ENCODE measurements at places on chromosomes 3 and 15.

GRCh38 chr15:25176991-25177954 lies 222.5 kb downstream of the SNRPN start:
- DNase-seq, result no peak

DNA sequence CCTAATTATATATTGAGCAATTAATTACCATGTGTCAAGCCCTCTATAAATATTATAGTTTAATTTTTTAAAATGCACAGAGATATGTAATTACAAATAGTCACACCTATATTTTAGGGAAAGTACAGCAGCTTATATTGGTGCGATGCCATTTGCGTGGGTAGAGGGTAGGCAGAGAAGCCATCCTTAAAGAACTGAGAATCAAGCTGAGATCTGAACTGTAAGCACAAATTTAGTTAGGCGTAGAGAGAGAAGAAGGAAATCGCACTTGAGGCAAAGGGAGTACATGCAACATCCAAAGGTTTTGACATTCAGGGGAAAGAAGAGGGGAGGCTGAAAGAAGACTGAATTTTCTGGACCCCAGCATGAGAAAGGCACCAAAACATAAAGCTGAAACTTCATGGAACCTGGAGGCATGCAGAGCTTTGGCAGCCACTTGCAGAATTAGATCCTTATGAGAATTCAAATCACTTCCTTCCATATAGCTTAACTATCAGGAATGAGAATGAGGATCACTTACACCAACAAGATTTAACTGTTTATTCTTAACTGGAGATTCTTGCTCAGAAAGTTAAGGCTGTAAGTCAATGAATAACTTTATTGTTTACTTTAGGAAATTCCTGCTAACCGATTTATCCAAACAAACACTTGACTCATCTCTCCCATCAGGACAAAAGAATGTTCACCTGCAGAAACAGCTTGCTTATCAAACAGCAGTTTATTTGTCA lies 114.3 kb downstream of the TGFBR2 start:
- no peak for DNase-seq

GRCh38 chr15:32956006-32956405 lies 238.2 kb downstream of the GREM1 start:
- DNase-seq, result no peak

- DNase-seq, result no peak
Observed at GRCh38 chr3:120421926-120422325, 28.9 kb downstream of the FSTL1 start.

DNA sequence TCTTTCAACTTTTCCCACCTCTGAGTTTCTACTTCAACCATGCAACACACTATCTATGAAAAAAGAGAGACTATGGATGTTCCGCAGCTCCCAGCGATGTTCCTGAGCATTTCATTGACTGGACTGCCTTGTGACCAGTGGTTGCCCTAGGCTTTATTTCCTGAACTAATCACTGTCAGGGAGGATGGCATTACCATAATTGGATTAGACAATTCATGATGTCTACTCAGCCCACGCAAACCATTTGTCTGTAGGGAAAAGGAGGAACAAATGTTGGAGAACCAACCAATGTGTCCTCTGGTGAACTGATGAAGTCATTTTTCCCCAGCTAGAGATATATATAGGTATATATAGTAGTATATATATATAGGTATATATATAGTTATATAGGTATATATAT lies 229.3 kb upstream of the MCTP2 start:
- DNase-seq, result no peak

DNA sequence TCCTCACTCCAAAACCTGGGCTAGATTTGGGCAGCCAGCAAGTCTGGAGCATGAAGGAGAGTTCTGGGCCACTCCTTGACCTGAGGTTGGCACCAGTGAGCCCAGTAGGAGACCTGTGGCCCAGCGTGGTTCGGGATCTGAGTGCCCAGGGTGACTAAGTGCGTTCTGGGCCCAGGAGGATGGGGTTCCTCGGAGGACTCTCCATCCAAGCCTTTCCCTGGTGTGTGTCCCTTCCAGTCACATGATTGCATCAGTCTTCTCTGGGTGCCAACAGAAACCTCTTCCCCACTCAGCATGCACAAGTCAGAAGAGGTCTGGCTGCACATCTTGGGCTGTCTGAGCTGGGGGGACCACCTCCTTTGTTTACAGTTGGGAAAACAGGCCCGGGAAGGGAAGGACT lies 14.9 kb downstream of the TMEM43 start:
- no peak for DNase-seq

DNA sequence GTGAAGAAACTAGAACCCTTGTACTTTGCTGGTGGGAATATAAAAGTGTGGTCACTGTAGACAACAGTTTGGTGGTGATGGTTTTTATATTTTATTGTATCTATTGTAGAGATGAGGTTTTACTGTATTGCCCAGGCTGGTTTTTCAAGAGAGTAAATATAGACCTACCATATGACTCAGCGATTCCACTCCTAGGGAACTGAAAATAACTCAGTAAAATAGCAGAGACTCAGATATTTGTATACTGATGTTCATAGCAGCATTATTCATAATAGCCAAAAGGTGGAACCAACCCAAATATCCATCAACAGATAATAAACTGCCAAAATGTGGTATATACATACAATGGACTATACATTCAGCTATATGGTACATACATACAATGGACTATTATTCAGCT lies 68.8 kb upstream of the IL12A start:
- DNase-seq, result no peak

GRCh38 chr3:125077864-125078263 lies 22.1 kb upstream of the HEG1 start:
- DNase-seq, result no peak

DNA sequence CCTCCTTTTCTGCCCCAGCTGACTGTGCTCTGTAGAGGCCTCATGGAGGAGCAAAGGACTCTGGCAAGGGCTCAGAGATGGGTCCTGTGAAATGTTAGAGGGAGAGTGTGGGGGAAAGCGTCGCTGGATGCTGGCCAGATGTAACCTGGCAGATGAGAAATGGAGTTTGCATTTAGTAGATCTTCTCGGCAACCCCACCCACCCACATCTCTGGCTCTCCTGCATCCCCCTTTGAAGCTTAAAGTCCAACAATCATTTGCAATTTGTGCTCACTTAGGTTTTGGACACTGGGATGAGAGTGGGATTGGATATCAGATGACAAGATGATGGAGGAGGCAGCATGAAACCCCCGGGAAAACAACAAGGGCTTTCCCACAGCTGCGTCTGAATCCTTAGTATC lies 523.6 kb upstream of the MCTP2 start:
- DNase-seq, result no peak

GRCh38 chr15:25545017-25545416 lies 106.2 kb upstream of the UBE3A start:
- no peak for DNase-seq

DNA sequence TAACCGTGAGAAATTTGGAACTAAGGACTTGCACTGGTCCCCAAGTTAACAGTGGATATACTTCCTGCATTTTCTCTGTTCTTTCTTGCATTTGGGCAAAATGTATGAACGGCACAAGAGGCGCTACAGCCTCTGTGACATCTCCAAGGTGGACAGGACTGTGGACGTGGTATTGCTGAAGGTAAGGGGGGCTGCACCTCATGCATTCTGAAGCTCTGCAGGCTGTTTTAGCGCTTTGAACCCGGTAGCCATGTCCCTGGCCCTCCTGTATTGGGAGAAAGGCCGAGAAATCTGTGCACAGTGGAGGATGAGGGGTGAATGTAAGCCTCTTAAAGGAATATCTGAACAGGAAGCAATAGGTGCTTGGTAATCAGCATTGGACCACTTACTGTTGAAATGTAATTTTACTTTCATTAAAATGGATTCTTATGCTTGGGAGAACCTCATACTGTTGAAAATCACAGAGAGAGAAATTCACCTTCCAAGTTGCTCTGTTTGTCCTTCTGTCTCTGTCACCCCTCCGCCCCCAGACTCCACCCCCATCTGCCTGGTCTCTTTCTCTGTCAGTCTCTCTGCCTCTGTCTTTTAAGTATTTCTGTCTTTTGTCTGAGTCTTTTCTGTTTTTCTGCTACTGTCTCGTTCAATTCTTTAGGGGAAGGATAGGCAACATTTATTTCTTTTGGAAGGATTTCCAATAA lies 174.6 kb downstream of the KLHL25 start:
- no peak for DNase-seq

GRCh38 chr15:35810007-35810406 lies 264.0 kb upstream of the DPH6 start:
- no peak for DNase-seq

- no peak for DNase-seq
Observed at GRCh38 chr15:41695750-41696436, 35.7 kb downstream of the MGA start.

GRCh38 chr3:45215466-45215865 lies 10.6 kb downstream of the TMEM158 start:
- no peak for DNase-seq

DNA sequence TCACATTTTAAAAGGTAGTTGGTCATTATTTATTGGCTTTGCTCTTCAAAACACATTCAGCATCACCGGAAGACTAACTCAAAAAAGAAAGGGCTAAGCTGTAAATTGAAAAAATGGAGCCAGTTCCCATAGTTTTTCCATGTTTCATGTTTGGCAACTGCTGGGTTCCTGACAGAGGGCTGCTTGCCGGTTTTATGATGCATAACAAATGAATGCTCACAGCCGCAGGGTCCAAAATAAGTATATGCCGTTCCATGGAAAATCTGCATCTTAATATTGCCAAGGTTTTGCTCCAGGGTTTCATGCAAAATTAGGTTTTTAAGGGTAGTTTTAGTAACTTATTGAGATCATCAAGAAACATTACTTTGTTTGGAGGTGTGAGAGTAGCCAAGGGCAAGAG lies 15.8 kb downstream of the SLC12A1 start:
- DNase-seq, result no peak

DNA sequence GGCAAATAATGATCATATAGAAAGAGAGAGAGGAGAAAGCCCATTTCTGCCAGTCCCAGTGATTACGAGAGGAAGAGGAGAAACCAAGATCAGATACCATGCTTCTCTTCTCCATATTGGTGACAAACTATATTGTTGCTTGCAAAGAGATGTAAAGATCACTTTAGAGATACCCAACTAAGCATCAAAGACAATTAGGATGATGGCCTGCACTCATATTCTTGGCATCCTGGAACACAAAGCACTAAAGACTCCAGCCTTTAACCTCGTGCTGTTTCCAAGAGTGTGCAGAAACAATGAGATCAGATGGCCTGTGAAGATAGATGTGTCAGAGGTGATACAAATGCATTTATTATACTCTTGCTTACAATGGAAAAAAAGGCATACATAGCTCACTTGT lies 170.7 kb upstream of the TP63 start:
- DNase-seq, result no peak

GRCh38 chr3:43870120-43870519 lies 179.4 kb downstream of the ABHD5 start:
- no peak for DNase-seq

DNA sequence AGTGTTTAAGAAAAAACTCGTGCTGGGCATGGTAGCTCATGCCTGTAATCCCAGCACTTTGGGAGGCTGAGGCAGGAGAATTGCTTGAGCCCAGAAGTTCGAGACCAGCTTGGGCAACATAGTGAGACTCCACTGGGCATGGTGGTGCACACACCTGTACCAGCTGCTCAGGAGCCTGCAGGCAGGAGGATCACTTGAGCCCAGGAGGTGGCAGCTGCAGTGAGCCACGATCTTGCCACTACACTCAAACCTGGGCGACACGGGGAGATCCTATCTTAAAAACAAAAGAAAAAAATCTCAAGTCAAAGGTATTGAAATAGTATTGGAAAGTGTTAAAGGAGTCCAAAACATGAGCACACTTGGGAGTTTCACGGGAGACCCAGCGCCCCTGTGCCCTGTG lies 14.0 kb downstream of the KLF13 start:
- DNase-seq, result no peak

GRCh38 chr3:24802614-24803013 lies 308.0 kb upstream of the THRB start:
- no peak for DNase-seq

DNA sequence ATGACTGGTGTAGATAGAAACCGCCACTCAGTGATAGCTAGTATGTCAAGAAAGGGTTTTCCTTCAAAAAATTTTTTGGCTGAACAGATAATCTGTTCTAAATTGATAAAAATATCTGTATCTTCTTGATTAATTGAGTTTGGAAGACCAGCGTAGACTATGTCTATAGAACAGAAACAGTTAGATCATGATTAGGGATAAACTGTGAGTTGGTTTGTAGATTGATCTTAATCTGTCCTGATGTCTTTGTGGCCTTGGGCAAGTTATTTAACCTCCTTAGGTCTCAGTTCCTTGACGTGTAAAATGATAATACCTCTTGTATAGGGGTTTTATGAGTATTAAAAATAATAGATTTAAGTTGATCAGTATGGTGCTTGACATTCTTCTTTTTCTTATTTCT lies 4.7 kb downstream of the NFKBIZ start:
- DNase-seq, result no peak

GRCh38 chr3:174477491-174477890 lies 381.6 kb upstream of the NAALADL2 start:
- no peak for DNase-seq

GRCh38 chr15:44661576-44661975 lies 1.9 kb downstream of the SPG11 start:
- no peak for DNase-seq

DNA sequence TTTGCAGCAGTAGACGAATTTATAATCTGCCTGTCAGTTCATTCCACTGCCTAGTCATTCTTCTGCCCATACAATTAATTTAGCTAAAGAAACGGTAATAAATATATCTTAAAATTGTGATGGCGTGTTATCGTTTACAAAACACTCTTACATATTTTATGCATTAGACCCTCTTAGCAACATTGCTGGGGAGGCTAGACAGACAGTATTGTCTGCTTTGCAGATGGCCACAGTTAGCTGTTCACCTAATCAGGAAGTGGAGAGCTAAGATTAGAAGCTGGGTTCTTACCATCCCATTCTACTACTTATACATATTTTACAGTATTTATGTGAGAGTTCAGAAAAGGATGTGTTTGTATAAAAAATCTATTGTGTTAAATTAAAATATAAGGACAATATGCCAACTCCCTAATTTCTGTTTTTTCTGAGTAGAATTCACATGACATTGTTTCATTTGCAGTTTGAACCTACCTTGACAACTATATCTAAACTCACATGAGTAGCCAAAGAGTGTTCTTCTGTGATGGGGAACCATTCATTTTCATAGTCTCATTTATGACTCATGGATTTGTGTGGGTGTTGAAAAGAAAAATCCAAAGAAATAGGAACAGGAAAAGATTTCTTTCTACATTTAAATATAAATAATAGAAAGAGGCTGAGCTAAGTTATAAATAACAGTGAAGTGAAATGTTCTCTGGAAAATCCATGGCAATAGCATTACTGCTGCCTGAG lies 41.7 kb upstream of the C3orf80 start:
- DNase-seq, result no peak

- DNase-seq, result no peak
Observed at GRCh38 chr3:20490996-20491395, 305.0 kb upstream of the SGO1 start.

Data from activated effector memory CD4-positive, alpha-beta T cell treated with Interleukin-2 at 50 U/mL for 16 hours (primary cell).